ENCODE measurements at places on chromosomes 2 and 18.

GRCh38 chr2:232113821-232114220 lies 152.3 kb downstream of the DIS3L2 start:
- DNase-seq: peak; percentile 53

GRCh38 chr2:127678991-127679390 lies 3.7 kb upstream of the LIMS2 start:
- no peak for DNase-seq

GRCh38 chr2:112665113-112665780 lies 19.5 kb downstream of the SLC20A1 start:
- DNase-seq: no peak

DNA sequence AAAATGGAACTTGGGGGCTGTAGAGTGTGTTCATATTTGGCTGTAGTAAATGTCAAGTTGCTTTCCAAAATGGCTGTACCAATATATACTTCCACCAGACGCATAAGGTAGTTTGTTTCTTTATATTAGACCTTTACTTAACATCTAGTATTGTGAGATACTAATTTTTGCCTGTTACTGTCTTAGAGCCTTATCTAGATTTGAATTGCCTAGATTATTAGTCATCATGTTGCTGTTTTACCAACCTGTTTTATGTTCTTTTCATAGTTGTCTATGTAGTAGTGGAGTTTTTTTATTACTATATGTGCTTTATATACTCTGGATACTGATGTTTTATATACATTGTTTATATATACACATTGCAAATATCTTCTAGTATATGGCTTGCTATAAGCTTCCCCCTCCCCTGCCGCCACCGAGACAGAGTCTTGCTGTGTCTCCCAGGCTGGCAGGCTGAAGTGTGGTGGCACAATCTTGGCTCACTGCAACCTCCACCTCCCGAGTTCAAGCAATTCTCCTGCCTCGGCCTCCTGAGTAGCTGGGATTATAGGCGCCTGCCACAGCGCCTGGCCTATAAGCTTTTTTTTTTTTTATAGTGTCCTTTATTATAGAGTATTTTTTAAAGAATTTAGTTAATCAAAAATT lies 18.9 kb downstream of the SLC39A10 start:
- DNase-seq: peak; percentile 24

- DNase-seq: peak; percentile 75
Observed at GRCh38 chr18:61831071-61831470, 61.7 kb downstream of the RNF152 start.

- DNase-seq: peak; percentile 34
Observed at GRCh38 chr2:205366336-205367060, 315.8 kb upstream of the NRP2 start.

DNA sequence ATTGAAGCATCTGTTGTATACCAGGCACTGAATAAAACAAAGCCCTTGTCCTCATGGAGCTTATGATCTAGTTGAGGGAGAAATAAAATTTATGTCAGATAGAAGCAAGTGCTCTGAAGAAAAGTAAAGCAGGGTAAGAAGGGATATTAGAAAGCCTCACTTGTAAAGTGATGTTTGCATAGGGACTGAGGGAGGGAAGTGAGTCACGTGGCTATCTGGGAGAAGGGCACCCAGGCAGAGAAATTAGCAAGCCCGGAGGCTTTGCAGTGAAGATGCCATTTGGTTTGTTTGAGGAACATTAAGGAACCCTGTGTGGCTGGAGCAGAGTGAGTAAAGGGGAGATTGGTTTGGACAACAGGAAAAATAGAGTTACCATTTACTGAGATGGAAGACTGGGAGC lies 52.1 kb downstream of the RBBP8 start:
- DNase-seq: peak; percentile 29

GRCh38 chr18:46319783-46320182 lies 215.6 kb downstream of the HAUS1 start:
- DNase-seq: no peak

DNA sequence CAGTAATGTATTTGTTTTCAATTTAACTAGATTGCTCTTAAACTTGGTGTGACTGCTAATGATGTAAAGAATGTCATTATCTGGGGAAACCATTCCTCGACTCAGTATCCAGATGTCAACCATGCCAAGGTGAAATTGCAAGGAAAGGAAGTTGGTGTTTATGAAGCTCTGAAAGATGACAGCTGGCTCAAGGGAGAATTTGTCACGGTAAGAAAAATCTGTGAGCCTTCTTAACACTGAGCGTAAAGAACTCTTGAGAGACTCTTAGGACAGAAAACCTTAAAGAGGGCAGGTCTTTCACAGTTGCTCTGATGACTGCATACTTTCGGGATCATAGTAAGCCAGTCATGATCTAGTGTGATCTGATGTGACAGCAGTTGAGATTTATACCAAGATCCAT lies 15.9 kb downstream of the MDH1 start:
- no peak for DNase-seq

DNA sequence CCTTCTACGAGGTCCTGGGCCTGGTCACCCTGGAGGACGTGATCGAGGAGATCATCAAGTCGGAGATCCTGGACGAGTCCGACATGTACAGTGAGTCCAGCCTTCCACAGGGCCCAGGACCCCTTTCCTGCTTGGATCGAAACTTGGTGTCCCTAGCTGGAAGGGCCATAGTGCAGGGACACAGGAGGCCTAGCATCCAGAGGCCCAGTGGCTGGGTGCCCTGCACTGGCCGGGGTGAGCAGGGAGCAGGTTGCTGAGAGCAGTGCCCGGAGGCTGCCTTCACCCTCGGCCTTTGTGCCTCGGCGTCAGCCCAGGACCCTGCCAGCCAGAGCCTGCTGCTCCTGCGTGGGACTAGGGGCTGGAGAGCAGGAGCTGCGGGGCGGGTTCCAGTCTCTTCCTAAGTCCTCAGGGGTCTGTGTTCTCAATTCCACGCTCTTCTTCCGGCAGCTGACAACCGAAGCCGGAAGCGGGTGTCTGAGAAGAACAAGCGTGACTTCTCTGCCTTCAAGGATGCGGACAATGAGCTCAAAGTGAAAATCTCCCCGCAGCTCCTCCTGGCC lies 18.9 kb upstream of the CNNM3 start:
- DNase-seq: no peak

DNA sequence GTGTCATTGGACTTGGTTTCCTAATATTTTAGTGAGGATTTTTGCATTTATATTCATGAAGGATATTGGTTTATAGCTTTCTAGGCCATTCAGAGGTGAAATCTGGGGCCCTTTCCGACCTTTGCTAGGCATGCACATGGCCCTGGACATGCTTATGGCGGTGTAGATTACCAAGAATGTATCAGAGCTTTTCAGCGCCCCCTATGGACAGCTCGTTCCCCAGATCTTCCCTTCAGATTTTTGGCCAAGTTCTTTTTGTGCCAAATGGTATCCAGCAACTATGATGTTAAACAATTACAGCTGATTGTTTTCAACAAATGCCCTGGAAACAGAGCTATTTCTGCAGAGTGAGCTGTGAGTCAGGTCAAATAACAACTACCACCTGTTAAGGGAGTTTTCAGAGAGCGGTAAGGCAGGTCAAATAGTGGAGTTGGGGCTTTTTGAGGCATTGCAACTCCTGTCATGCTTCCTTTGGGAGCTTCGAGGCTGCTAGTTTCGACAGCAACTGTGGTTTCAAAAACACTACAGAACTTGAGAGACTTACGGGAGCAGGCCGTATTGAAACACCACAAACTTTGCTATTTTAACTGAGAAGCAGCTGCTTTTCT lies 188.3 kb downstream of the ZNF516 start:
- DNase-seq: no peak

DNA sequence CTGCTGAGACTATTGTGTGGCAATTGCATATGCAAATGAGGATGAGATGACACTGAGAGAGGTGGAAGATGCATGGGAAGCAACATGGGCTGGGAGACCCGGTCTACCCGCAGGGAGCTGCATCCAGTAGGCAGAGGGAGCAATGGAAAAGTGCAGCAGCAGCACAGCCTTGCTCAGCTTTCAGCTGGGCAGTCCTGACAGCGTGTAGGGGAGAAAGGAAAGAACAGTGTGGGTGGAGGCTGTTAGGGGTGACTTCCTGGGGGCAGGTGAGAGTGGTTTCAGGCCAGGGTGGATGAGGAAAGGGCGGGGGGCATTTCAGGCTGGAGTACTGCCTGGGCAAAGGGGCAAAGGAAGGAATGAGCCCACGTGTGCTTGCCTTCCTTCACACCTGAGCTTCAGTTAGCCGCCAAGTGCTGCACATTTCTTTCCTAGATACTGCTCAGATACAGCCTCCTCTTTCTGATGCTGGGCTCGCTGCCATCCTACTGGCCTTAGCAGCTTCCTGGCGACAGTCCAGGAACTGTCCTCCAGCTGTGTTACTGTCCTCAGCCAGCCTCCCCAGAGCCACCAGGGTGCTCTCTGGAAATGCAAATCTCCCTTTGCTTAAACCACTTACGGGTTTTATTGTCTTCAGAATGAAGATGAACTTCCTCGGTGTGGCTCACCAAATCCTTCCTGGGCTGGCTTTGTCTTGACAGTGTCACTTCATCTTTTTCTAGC lies 276.3 kb downstream of the TSN start:
- no peak for DNase-seq

DNA sequence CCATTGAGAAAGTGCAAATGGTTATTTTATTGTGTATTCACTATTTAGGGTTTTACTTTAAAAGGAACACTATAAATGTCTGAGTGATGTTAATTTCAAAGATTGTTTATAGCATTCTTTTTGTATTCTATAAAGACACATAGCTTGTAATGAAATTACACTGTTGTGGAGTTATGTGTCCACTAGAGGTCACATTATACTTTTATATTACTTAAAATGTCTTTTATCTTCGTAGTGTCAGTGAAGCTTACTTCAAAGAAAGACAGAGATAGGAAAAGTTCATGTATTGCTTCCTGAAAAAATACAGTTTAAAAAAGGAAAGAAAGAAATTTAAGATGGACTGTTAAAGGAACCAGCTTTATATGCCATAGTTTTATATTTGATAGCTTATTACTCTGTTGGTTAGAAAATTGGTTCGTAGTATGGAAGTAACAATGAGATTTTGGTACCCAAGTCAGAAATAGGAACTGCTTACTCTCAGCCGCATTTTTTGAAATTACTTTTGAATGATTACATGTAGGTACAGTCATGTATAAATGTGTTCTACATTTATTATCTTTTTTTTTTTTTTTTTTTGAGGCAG lies 20.5 kb downstream of the APLF start:
- DNase-seq: peak; percentile 49

DNA sequence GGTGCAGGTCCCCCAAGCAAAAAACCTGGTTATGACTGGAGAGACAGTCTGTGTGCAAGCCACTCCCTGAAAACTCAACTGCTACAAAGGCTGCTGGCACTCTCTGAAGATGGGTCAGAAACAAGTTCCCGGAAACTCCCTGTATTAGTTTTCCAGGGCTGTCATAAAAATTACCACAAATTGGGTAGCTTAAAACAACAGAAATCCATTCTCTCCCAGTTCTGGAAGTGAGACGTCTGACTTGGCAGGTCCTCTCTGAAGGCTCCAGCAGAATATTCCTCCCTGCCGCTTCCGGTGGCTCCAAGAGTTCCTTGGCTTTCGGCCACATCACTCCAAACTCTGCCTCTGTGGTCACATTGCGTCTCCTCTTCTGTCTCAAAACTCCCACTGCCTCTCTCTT lies 30.1 kb upstream of the SERPINE2 start:
- no peak for DNase-seq

- DNase-seq: no peak
Observed at GRCh38 chr18:41923446-41923845, 31.6 kb upstream of the PIK3C3 start.

DNA sequence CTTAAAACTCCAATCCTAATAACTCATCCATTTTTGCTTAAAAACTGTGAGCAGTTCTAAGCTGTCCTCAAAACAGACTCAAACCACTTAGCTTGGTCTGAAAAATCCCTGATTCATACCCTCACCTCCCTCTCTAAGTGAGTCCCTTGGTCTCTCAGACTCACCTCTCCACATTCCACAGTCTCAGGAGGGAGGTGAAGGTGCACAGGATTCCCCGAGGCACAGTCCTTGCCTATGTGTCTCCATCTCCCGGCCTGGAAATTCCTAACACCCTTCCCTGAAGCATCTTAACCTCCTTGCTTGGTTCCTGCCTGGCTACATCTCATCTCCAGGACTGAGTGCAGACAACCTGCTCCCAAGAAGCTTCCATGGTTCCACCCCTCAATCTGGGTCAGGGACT lies 45.0 kb downstream of the CYRIA start:
- no peak for DNase-seq

DNA sequence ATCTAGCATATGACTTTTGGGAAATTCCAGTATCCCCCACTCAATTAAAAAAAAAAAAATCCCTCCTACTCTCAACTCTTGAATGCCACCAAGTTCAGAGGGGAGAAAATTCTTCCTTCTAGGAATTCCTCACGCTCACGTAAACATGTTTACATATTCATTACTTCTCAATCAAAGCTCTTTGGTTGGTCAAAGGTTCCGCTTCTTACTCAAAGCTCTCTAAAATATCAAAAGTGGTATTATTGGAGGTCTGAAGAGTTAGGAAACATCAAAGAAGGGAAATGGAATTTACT lies 4.1 kb downstream of the DOCK10 start:
- DNase-seq: no peak

DNA sequence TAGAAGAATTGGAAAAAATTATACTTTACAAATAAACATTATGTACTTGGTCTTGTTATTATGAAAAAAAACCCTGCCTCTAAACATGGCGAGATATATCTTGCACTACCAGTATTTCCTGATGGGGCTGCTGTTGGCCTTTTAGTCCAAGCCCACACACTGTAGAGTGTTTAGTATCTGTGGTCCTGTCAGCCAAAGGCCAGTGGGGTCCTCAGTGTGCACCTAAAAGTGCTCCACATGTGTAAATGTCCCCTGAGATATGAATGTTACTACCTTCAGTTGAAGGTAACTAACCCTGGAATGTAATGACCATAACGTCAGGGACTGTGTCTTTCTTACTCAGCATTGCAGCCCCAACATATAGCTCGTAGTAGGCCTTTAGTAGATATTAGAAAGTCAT lies 71.1 kb upstream of the HK2 start:
- DNase-seq: no peak

- DNase-seq: no peak
Observed at GRCh38 chr2:42339191-42339912, 21.7 kb downstream of the COX7A2L start.

- DNase-seq: no peak
Observed at GRCh38 chr18:10376731-10377130, 77.7 kb upstream of the APCDD1 start.

GRCh38 chr2:180246268-180246667 lies 239.2 kb upstream of the CWC22 start:
- DNase-seq: no peak

- DNase-seq: peak; percentile 54
Observed at GRCh38 chr2:217393585-217394032, 533.7 kb upstream of the TNP1 start.

- peak; percentile 19 for DNase-seq
Observed at GRCh38 chr18:59022167-59022945, 117.3 kb upstream of the SEC11C start.

DNA sequence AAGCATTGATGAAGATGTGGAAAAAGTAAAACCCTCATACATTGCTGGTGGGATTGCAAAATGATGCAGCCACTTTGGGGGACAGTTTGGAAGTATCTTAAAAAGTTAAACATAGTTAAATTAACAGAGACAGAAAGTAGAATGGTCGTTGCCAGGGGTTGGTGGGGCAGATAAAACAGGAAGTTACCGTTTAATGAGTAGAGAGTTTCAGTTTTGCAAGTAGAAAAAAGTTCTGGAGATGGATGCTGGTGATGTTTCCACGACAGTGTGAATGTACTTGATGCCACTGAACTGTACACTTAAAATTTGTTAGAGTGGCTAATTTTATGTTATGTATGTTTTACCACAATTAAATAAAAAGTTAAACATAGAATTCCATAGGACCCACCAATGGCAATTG lies 44.5 kb upstream of the EGR4 start:
- DNase-seq: no peak

Measured in iris pigment epithelial cell (primary cell).